ENCODE measurements at places on chromosomes 13 and 19.

DNA sequence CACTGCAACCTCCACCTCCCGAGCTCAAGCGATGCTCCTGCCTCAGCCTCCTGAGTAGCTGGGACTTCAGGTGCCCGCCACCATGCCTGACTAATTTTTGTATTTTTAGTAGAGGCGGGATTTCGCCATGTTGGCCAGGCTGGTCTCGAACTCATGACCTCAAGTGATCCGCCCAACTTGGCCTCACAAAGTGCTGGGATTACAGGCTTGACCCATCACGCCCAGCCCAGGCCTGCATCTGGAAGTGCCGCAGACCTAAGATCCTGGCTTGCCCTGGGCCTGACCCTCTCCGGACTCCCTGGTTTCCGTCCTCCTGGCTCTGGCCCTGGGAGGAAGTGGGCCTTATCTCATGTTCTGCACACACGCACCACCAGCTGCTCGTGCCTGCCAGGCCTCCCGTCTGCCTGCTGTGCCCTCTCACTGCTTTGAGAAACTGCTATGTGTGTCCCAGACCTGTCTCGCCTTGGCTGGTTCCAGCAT lies 4.7 kb upstream of the PTGIR start:
- DNase-seq: no peak

- no peak for DNase-seq
These were observed 39.5 kb upstream of the WASF3 start for GRCh38 chr13:26517936-26518335.

DNA sequence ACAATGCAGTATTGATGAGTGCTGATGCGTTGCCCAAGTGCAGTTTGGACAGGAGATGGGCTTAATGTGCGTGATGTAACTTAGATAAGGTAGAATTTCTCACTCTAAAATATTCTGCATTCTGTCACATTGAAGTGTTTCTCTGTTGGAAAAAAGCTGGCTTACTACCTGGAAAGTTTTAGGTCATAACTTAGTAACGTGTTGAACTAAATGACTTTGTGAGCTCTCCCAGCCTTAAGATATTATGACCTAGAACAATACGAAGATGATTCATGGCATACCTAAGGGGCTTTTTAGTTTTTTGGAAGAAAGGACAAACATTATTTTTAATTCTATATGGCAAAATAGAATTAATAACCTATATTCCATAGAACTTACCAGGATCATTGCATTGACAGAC lies 9.0 kb downstream of the UFM1 start:
- DNase-seq: no peak

DNA sequence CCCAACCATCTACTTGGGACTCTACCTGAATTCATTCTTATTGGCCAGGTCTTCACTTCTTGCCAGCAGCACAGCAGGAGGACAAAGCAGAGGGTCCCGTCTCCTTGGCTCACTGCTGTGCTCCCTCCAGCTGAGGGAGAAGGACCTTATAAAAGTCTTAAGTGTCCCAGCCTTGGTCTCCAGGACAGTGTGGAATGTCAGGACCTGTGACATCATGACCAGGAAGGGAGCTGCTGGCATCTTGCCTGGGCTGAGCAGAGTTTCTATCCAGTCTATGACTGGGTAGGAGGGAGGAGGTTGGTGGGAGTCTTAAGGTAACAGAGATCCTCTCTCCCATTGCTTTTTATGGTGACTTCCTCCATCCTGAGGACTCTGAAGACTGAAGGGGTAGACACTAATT lies 56.6 kb upstream of the ANKRD10 start:
- DNase-seq: no peak

DNA sequence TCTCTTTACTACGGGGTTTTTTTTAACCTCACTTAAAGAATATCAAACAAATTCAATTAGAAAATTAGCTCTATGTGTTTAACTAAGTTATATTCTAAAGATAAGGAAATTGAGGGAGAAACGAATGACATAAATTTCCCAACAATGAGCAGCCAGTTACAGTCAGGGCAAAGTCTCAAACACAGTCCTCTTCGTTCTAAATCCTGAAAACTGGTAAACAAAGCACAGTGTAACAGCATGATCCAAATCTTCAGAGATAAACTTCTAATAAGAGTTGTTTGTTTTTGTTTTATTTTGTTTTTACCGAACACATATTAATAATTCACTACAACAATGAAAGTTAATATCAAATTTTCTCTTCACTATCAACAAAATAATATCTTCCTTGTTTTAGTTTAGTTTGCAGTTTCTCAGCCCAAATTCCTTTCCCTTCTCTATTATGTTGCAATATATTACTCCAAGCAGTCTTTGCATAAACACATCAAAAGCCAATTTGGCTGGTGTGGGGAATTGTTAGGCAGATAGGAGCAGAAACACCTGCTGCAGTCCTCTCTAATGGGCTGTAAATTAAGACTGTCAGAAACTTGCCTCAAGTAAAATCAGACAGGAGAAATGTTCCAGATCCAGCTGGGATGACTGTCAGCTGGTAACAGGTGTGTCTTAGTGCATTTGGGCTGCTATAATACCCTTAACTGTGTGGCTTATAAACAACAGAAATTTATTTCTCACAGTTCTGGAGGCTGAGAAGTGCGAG lies 106.5 kb upstream of the SGCG start:
- peak; percentile 20 for DNase-seq

DNA sequence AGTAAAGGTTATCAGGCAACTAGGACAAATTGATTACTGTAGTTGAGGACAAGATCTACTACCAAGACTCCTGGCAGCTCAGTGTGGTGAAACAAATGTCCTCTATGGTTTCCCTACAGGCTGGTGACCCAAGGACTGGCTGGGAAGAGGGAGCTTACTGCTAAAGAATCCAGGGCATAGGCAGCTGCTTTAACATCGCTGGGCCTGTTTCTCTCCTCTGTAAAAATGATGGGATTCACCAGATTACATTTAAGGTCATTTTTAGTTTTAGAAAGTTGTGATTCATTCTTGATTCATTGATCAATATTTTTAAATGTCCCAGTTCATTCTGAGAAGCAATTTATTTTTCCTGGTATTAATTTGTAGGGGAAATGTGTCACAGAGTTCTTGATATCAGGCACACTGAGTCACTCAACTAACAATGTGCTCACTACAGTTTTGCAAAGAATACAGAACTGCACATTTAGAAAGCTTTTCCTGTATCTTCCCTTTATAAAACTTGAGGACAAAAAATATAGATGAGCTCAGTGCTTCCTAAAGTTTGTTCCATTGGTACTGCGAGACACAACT lies 19.6 kb upstream of the FAM124A start:
- no peak for DNase-seq

DNA sequence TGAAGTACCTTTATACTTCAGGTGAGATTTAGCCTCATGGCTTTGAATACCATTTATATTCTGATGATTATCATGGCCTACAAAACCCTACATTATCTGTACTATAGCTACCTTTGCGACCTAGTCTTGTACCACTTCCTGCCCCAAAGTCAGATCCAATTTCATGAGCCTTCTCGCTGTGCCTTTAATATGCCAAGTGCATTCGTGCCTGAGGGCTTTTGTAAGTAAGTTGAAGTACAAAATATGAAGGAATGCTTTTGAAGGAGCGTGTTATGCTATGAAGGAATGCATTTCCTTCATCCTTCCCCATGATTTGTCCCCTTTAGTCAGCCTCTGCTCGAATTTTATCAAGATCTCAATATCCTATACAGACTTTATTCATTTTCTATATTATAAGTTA lies 9.2 kb upstream of the RASL11A start:
- DNase-seq: no peak

- DNase-seq: no peak
These were observed 49.1 kb downstream of the CEBPG start for GRCh38 chr19:33422369-33423180.

DNA sequence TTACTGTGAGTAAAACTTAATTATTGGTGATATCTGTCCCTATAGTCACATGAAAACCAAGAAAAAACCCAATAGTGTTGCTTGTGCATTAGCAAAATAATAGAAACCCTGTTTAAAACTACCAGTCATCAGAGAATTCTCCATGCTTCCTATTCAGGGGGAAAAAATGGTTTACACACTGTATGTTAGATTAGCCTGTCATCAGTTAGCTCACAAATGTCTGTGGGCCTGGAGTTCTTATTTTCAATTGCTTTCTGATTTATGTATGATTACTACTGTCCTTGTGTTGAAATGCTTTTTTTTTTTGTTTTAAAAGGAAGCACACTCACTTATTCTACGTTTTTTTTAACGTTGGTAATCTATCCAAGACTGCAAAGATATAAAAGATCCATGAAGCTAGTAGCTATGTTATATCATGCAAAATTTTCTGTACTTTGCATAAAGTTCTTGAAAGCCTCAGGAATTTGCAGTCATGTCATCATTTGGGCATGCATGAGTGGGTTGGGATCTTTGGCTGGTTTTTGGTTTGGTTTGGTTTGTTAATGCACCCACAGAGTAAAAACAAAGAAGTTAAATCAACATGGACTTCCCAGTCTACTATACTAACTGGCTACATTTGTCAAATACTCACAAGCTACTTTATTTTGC lies 25.9 kb downstream of the RXFP2 start:
- no peak for DNase-seq

DNA sequence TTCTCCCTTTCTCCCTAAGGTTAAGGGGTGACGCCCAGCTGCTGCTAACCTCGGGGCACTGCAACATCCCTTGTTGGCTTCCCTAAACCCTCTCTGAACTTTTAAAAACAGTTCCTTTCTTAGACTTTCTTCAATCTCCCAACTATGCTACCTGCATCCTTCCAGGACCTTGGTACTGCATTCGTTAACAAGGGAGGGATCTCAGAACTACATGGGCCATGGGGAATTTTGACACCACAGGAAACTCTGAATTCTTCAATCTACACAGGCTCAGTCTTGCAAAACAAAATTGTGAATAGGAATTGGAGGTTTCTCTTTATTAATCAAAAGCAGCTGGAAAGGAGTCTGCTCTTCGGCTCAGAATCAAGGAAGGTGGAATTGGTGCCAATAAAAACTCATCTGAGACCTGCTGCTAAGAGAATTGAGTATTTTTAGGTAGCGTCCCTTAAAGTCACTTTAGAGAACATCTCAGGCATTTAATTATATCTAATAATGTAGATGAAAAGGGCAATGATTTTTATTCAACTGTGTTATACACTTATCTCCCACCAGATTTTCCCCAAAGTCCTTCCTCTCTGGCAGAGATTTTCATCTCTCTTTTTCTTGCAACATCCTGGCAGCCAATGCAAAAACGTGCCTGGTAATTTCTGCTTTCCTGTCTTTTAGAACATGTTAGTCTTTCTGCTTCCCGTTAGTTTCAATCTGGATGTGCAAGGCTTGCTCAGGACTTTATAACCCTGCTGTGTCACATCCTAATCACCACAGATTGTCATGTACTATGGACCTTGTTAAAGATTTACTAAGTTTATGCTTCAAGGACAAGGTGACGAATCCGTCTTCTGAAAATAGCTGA lies 69.1 kb upstream of the SLC15A1 start:
- DNase-seq: peak; percentile 96

DNA sequence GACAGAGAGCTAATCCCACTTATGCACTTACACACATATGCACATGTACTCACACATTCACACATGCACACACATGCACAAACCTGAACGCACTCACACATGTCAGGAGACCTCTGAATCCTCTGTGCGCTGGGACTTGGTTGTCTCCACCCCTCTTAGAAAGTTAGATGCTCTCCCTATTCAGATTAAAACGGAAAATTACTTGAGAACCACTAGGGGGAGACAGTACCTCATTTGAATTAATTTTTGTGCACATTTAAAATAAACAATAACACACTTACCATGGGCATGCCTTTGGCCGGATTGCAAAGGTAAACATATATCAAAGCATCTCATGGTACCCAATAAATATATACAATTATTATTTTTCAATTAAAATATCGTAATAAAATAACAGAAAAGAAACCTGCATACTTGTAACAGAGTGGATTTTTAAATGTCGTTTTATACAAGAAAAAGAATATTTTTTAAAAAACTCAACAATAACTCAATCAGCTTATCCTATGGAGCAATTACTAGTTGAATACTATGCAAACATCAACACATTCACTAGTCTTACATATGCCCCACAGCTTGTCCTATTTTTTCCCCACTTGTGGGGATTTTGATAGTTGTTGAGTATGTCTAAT lies 9.5 kb upstream of the LILRB4 start:
- no peak for DNase-seq

Data from small intestine (tissue), 16 donors.